ENCODE measurements at places on chromosomes 6 and 20. TPM values are rescaled to one million over a fixed set of nuclear protein-coding genes. Genes with fewer than 3 reads are reported as not detected.

GRCh38 chr6:34213772-34214171 lies 22.9 kb upstream of the HMGA1 start:
- no peak for DNase-seq

BCLAF1 gene
- 128 TPM for total RNA-seq

- DNase-seq: no peak
Measured at GRCh38 chr6:168110437-168110836, 31.4 kb upstream of the FRMD1 start.

DNA sequence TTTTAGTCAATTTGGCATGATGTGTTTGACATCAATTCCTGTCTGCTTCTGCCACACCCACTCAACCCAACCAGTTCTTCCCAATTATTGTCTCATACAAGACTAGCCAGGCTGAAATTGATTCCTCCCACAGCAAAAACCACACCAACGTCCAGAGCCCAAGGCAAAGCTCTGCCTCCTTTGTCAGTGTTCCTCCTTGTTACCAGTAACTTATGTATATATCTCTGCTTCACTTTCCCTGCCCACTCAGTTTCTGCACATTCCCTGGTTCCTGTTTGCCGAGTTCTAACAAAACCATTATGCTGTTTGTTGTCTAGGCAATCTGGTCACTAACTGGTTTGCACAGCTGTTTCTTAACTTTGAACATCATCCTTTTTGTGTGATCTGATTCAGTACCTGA lies 547.9 kb upstream of the PTCHD4 start:
- DNase-seq: no peak

DNA sequence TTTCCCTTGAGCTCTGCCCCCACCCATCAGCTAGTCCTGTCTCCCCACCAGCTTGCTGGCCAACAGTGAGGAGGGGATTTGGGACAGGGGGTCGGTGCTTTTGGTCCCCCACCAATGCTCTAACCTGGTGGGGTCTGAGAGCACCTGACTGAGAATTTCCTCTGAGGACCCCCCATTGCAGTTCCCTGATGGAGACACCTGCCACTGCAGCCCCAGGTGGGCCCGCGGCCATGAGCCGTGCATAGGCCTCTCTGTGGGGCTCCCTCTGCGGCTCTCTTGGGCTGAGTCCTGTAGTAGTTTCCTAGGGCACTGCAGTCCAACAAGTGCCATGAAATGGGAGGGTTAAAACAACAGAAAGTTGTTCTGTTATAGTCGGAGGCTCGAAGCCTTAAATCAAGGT lies 172.2 kb upstream of the SNX9 start:
- DNase-seq: no peak

DNA sequence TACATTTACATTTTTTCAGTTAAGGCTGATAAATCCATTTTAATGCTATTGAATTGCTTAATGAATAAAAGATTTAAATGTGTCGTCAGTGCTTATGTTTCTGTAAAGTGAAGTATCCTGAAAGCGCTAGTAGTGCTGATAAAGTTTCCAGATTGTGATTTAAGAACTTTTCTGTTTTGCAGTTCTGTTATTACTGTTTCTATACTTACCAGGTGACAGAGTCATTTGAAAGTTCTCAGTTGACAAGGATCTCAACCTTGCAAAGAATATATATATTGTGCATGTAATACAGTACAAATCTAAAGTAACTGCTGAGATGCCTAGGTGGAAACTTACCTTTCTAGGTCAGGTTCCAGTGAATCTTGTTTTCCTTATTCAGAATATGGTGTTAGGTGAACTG lies 201.8 kb downstream of the ARID1B start:
- DNase-seq: no peak

FAM83C gene
- not detected for total RNA-seq

ZBTB2 gene
- 23.8 TPM for total RNA-seq
